ENCODE measurements at places on chromosomes 16 and 17. TPM values are rescaled to one million over a fixed set of nuclear protein-coding genes. Genes with fewer than 3 reads are reported as not detected.

DNA sequence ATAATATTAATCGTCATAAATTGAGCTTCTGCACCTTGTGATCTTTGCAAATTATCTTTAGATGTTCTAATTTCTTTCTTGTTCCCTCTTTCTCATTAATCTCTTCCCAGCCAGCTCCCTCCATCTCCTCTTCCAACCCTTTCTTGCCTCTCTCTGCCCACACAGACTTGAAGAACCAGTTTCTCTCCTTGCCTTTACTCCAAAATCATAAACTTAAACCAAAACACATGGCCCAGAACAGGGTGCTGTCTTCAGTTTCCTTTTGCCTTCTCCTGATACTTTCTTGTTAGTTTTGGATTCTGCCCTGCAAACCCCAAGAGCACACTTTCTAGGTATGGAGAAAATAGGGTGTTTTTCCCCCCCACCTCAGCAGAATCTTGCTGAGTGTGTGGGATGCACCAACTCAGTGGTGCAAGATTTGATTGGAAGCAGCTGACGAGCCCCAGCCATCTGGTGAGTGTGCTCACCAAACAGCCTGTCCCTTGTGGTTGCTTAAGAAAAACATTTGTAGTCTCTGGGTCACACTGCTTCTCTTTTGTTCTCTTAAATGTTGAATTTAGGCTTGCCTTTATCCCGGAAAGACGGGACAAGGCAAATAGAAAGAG lies 175.8 kb upstream of the MAF start:
- no peak for ATAC-seq

DNA sequence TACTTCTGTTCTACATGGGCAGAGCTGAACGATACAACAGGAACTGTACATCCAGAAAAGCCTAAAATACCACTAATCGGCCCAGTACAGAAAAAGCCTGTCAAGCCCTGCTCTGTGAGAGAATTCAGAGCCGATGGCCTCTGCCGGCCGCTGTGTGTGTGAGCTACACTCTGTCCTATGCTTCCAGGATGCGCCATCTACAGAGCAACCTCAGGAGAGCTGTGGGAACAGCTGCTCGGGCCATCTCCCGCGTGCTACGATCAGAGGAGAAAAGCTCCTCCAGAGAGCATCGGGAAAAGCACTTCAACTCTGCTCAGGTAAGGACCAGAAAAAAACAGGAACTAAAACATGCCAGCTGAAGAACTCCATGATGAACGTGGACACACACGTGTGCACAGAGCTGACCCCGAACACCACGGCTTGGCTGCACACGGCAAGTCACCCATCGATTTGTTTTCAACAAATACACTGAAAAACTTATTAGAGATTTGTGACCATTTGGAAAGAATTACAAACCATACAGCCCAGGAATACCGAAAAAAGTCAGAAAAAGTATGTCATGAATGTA lies 115.9 kb downstream of the ANKRD11 start:
- ATAC-seq, result no peak

DNA sequence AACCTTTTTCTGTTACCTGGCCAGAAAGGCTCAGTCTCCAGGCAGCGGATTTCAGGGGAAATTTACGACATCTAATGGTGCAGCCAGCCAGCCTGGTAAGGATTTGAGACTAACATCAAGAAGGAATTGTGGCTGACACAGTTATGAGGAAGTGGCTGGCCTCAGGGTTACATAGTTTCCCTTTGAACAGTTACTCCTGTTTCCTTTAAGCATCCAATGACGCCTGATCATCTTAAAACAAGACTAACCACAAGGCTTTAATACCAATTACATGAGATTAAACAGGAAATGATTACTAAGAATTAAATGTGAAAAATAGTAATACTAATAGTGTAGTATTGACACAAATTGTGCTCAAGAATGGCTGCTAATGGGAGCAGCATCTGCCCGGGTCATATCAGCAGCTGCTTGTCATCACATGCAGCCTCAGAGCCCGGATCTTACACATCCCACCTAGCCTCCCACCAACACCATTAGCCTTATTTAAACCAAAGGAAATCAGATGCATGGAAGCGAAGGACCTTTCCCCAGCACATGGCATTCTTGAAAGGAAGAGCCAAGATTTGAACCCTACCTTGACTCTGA lies 431.8 kb downstream of the PMP22 start:
- no peak for ATAC-seq

GRCh38 chr17:62955841-62956352 lies 10.1 kb upstream of the TANC2 start:
- no peak for ATAC-seq

- ATAC-seq, result peak; percentile 45
Observed at GRCh38 chr17:74779501-74779900, 3.4 kb upstream of the NAT9 start.

- ATAC-seq, result no peak
Observed at GRCh38 chr17:69239611-69240600, 11.3 kb upstream of the ABCA10 start.

DNA sequence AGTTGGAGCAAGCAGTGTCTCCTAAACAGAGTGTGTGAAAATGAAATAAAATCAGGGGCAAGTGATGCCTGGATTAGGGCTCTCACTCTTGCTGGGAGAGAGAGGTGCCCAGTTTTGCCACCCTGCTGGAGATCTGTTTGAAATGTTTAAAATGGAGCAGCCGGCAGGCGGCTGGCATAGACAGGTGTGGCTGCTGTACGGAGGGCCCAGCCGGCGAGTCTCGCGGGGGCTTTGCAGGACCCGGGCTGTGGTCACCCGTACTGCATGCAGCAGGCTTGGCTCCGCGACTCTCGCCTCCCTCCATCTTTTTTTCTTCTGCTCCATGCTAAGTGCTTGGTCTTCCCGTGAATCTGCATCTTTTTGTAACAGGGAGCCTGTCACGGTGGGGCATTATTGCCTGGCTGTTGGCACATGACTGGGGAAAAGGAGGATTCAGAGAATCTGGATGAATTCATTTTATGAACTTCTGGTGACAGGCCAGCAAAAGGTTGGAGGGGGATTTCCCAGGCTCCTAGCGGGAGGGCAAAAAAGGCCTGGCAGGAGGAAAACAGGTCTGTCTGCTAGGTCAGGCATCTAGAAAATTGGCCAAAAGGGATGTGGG lies 1.8 kb downstream of the ZNRF1 start:
- ATAC-seq, result no peak

GRCh38 chr16:68492543-68493411 lies 44.5 kb upstream of the SMPD3 start:
- ATAC-seq, result no peak

RAB11FIP4 gene
- 21.7 TPM for total RNA-seq

COX6A2 gene
- not detected for total RNA-seq

CSH2 gene
- total RNA-seq, result 3.5 TPM

All from activated T-helper 17 cell treated with anti-CD3 and anti-CD28 coated beads, Interleukin-2, amount 50 U/mL, for 72 hours (primary cell).